Activated CD4-positive, alpha-beta T cell treated with anti-CD3 and anti-CD28 coated beads, Interleukin-10, Interleukin-2, amounts not matched to agents 100 ng/mL and 50 ng/mL, durations not matched to agents 16 hours and 8 hours (primary cell): ENCODE measurements at places on chromosomes 3 and 15.

DNA sequence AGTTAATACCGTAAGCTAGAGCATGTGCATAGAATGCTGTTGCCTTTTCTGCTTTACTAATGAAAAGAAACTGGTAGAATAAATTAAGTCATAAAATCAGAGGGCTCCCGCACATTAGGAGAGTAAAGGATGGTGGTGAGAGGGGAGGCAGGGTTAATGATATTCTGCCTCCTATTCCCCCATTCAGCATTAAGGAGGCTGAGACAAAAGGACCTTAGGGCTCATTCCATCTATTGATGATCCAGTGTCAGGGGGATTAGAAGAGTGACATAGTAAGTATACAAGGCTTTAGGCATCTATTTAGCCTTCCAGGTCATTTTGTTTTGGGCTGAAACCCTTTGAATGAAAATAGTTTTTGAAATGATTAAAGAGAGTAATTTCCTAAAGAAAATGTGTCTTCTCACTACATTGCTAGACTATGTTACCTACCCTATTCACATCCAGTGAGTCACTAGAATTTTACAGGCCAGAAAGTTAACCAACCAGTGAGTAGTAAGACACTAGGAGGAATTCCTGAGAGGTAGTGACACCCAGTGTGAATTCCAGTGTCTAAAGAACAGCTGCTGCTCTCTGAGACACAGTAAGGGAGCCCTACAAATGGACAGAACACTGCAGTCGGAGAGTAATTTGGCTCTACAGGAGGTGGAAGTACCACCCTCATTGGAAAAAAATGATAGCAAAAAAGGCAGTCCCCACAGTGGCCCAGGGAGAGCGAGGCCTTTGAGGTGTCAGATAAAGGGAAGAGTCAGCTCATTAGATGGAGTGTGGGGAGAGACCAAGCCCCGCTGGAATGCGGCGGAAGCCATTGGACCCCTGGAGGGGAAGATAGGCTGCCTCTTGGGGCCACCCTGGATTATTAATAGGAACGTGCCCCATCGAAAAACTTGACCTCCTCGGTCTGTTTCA is 67.6 kb downstream of the TUSC7 start:
- no peak for DNase-seq

GRCh38 chr3:25289663-25290062 is 138.4 kb upstream of the RARB start:
- no peak for DNase-seq

GRCh38 chr15:36335659-36336058 is 243.8 kb upstream of the CDIN1 start:
- no peak for DNase-seq

- DNase-seq: no peak
These were observed 60.5 kb downstream of the ITGB5 start for GRCh38 chr3:124826703-124827102.

- no peak for DNase-seq
These were observed 10.9 kb upstream of the CD200 start for GRCh38 chr3:112321867-112322652.

DNA sequence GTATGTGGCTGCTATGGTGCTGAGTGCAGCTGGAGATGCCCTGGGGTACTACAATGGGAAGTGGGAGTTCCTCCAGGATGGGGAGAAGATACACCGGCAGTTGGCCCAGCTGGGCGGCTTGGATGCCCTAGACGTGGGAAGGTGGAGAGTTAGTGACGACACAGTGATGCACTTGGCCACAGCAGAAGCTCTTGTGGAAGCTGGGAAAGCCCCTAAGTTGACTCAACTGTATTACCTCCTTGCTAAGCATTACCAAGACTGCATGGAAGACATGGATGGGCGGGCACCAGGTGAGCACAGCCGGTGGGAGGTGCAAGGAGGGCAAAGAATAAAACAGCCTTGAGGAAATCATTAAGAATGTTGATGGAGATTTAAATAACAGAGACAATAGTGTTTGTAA is 2.9 kb downstream of the ADPRH start:
- DNase-seq: peak; percentile 71

DNA sequence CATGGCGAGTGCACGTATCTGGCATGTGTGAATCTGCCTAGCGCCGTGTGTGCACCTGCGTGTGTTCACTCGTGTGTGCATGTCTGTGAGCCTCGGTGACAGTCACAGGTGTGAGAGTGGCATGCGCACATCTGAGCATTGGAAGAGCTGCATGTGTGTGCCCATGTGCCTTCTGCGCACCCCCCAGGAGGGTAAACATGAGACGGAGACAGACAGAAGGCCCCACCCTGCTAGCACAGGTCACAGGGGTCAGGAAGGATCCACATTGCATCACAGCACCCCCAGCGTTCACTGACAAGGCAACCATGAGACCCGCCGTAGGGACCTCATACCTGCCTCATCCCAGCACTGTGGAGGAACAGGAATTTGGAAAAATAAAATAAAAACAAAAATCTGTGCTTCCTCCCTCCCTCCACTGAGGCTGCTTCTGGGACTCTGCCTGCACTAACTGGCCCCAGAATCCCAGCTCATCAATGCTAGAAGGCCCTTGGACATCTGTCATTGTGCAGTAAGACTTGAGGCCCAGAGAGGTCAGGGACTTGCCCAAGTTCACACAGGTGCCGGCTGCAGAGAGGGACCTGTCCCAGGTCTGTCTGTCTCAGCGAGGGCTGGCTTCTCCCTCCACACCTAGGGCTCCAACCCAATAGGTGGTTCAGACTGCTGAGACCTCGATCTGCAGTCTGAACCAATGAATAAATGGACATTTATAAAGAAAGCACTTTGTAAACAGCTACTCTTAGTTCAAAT is 37.4 kb downstream of the RPN1 start:
- no peak for DNase-seq

- DNase-seq: no peak
These were observed 7.2 kb downstream of the SUSD5 start for GRCh38 chr3:33211444-33211843.

GRCh38 chr3:50251220-50251619 is 15.2 kb downstream of the GNAI2 start:
- DNase-seq: peak; percentile 57

DNA sequence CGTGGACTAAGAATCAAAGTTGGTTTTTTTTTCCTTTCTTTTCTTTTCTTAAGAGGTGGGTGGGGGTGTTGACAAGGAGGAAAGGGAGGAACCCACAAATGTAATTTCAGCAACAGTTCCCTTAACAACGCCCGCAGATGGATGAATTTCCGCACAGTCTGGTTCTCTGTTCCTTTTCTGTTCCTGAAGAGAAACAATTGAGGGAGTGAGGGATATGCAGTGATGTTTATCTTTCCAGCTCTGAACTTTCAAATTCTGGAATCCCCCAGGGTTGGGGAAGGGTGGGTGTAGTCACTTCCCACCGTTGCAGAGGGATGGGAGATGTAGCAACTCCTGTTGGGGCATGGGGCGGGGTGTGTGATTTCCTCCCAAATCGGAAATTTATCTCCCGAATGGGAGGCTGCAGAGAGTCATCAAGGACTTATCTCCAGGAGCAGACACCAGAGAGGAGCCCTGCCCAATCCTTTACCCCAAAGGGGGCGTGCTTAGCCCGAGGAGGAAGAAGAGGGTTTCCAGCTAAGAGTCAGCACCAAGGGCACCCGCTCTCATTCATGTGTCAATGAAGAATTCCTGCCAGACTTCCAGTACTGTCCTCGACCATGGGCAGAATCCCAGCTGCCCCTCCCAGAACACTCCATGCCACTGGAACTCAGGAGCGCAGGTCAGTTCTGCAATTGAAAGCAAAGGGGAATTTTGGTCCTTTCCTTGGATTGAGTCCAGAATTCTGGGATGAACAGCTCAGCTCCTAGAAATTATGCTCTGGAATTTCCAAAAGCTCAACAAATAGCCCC is 35.0 kb upstream of the CFAP161 start:
- no peak for DNase-seq

DNA sequence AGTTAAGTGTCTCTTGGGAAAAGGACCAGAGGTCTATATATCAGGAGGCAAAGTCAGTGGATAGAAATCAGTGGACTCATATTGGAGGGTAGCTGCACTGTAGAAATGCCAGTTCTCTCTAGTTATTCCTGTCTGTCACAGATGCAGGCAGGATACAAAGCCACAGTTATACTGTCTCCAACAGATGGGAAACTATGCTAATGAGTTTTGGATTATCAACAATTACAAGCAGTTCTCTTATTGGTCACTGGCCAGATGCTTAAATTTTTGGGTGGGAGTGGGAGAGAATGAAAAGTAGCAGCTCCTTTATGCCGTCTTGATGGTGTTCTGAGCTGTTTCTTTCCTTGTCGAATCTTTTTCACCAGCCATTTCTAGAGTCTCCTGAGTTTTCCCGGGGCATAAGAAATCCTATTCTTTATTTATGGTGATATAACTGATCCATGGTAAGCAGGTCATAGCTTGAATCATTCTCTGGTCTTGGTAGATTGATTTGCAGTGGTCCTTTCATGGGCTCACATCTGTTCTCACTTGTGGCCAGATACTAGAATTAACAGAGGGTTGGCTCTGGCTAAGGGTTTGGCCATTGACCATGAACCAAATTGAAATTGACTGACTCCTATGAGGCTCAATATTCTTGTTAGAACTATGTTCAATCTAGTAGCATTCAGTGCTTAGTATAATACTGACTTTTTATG is 44.6 kb upstream of the RBMS3 start:
- no peak for DNase-seq

DNA sequence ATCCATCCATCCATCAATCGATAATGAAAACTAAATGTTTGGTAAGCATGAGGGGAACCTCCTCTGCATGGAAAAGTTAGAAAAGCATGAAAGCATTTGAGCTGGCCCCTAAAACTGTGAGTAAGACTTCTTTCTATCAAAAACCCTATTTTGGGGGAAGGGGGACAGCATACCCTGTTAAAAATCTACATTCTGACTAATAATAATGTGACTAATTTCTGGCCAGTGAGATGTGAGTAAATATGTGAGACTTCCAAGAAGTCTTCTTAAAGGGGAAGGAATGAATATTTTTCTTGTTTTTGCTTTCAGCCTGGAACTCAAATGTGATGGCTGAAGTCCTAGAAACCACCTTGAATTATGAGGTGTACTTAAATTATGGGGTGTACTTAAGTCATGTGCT is 54.9 kb downstream of the C3orf85 start:
- DNase-seq: no peak

DNA sequence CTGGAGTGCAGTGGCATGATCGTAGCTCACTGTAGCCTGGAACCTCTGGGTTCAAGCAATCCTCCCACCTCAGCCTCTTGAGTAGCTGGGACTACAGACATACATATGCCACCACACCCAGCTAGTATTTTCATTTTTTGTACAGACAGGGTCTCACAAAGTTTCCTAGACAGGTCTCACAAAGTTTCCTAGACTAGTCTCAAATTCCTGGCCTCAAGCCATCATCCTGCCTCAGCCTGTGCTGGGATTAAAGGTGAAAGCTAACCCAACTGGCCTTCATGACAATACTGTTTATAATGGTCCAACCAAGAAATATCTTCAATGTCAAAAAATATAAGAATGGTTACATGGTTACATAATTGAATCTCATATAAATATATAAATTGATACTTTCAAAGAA is 24.0 kb downstream of the GPR176 start:
- DNase-seq: no peak
